Stimulated activated CD8-positive, alpha-beta memory T cell treated with anti-CD3 and anti-CD28 coated beads, Interleukin-7, amount 100 ng/mL, for 48 hours (primary cell): ENCODE measurements at places on chromosomes 1 and 21.

DNA sequence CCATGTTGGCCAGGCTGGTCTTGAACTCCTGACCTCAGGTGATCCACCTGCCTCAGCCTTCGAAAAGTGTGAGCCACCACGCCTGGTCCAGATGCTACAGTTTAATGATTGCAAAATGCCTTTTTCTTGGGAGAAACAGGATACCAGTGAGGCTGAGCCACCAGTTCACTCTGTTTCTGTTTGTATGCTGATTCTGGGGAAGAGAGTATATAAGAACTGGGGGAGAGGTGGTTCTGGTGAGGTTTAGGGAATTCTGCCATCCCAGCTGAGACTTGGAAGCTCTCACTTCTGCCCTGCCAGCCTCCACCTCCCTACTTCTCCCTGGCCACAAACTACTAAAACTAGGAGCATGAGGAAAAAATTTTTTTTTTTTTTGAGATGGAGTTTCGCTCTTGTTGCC lies 8.1 kb upstream of the PMF1 start:
- DNase-seq = no peak

- no peak for DNase-seq
Measured at GRCh38 chr1:220123889-220124288, 30.0 kb downstream of the IARS2 start.

- no peak for DNase-seq
Measured at GRCh38 chr1:98172578-98172977, 251.7 kb upstream of the DPYD start.

DNA sequence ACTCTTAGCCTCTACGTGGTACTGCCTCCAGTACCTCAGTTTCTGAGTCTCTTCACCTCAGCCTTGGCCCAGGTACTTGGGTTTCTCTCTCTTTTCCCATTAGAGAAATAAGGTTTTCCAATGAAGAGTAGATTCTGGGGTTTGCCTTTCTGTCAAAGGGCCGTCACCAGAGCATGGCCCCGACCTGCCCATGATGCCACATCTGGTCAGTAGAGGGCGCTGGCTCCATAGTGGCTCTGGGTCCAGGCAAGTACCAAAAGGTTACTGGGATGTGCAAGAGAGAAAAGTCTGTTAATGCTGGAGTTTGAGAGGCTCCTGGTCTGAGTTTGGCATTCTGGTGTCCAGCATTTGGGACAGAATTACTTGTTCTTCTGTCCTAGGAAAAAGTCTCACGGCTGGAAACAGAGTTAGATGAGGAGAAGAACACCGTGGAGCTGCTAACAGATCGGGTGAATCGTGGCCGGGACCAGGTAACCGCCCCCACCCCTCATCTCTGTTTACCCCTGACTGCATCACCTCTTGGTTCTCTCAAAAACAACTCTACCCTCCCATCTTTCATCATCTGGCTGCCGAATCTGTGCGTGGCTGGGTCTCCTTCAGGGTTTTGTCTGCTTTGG lies 5.3 kb upstream of the TUFT1 start:
- DNase-seq = peak; percentile 56

DNA sequence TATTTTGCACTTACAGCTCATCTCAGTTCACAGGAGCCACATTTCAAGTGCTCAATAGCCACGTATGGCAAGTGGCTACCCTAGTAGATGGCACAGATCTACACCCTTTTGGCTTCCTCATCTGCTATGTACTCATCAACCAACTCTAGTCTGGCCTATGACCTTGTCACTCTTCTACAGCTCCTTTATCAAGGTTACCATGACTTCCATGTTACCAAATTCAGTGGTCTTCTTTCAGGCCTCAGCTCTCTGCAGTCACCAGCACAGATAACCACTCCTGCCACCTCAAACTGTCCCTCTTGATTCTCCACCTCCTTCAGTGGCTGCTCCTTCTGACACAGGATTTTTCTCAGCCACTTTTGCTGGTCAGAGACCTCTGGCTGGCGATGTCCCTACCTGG lies 11.7 kb upstream of the USP48 start:
- no peak for DNase-seq

- no peak for DNase-seq
Measured at GRCh38 chr1:33782776-33783175, 81.1 kb upstream of the HMGB4 start.

DNA sequence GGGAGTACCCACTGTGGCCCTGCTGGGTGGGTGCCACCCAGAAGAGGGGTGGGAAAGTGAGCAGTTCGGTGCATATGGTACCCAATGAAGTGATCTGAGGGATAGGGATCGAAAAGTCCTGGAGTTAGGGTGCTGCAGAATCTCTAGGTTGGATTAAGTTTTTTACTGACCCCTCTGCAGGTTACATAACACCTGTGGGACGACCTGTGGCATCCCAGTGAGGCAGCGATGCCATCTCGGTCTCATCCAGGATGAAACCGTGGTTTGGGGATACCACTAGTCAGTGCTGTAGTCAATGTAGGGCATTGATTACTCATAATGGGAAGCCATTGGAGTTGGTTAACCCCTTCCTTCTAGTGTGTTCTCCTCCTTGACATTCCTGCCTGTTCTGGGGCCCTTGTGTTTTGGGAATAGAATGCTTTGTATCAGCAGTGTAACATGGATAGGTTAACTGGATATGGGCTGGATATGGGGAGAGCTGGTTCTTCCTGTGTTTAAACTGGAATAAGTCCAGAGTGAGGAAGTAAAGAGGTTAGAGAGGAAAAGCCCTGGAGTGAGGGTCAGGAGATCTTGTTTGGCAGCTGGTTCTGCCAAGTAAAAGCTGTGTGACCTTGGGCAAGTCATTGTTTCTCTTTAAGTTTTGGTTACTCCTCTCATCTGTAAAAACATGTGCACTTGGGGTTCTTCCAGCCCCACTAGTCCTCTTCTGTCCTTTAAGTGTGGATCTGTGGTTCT lies 42.8 kb upstream of the ATF3 start:
- no peak for DNase-seq

DNA sequence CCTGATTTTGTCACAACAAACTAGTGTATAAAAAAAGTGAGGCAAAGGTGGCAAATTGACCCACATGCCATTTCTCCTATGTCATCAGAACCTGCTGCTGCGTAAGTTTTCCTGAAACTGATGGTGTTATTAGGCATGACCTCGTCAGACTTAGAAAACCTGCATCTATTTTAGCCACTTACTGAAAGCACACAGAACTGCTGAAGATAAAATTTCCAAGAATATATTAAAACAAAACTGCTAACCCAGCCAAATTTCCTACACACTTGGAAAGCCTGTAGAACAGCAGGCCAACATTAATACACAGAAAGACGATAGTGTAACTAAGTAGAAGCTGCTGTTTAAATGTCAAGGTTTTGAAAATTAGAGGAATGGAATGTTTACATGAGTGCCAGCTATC lies 674.5 kb upstream of the CXADR start:
- DNase-seq = no peak

- DNase-seq = no peak
Measured at GRCh38 chr1:216184126-216184680, 239.0 kb downstream of the USH2A start.

DNA sequence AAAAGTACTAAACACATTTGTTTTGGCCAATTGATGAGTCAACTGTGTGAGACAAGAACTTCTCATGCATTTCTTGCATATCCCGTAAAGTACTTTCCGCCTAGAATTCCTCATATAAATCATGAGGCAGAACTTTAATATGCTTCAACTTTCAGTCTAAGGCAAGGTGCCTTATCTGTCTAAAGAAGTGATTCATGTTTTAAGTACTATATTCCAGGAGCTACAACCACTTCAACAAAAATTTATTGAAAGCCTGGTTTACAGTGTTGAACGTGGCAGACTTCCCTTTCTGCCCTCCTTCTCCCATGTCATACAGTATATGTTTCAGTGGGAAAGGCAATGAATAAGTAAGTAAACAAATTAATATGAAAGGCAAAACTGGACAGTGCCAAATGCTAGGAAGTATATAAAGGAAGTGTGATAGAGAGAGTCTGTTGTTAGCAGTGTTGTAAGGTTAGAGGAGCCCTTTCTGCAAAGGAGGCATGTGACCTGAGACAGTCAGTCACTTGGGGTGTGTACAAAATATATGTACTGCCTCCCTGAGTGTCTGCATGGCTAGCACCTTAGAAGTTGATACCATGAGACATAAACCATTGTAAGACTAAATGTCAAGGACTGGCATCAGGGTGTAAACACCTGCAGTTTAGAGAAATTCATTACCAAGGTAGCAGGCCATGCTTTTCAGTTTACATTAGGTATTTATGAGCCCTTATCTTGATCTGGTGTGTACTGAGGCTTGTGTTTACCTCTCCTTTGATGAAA lies 362.2 kb downstream of the SRGAP2C start:
- DNase-seq = no peak

DNA sequence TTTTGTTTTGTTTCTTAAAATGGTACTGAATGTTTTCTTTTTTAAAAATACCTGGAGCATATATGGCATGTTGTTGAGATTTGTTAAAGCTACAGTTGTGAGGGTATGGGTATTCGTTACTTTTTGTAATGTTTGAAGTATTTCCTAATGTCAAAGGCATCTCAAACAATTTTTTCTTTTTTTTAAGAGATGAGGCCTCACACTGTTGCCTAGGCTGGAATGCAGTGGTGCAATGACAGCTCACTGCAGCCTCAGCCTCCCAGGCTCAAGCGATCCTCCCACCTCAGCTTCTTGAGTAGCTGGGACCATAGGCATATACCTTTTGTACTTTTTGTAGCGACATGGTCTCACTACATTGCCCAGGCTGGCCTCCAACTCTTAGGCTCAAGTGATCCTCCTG lies 16.1 kb downstream of the CLCN6 start:
- no peak for DNase-seq

GRCh38 chr1:74471470-74471869 lies 40.9 kb downstream of the LRRC53 start:
- DNase-seq = no peak

- DNase-seq = peak; percentile 68
Measured at GRCh38 chr1:18926315-18927081, 24.1 kb upstream of the ALDH4A1 start.

DNA sequence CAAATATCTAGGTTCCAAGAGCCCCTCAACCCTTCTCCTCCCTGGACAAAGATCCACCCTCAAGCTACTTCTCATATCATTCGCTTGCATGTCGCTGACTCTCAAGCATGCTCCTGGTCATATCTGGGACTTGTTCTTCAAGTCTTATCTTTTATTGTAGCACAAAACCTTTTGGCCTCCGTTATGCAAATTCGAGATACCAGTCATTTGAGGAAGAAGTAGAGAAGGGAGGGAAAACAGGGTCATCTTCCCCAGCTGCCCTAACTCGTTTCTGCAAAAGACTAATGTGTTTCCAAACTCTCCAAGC lies 63.8 kb upstream of the ETS2 start:
- no peak for DNase-seq

GRCh38 chr1:51100264-51100880 lies 1.7 kb upstream of the C1orf185 start:
- no peak for DNase-seq

- DNase-seq = no peak
Measured at GRCh38 chr1:30845904-30846290, 62.7 kb downstream of the SDC3 start.

GRCh38 chr1:83028467-83028866 lies 970.5 kb downstream of the TTLL7 start:
- DNase-seq = no peak

DNA sequence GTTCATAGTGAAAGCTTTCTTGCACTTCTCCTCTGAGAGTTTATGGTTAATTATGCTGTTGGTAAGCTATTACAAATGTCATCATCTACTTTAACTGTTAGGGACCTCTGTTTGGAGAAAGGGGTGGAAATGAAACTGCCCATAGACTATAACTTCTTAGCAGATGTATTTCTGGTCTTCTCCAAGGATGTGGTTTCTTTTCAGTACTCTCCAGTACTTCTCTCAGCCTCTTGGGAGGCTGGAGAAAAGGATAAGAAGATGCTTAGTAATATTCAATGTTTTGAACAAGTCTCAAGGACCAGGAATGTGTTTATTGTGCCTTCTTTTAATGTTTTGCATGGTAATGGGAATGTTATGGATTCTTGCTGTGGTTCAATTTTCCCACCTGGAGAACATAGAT lies 60.4 kb downstream of the LAMC2 start:
- no peak for DNase-seq

DNA sequence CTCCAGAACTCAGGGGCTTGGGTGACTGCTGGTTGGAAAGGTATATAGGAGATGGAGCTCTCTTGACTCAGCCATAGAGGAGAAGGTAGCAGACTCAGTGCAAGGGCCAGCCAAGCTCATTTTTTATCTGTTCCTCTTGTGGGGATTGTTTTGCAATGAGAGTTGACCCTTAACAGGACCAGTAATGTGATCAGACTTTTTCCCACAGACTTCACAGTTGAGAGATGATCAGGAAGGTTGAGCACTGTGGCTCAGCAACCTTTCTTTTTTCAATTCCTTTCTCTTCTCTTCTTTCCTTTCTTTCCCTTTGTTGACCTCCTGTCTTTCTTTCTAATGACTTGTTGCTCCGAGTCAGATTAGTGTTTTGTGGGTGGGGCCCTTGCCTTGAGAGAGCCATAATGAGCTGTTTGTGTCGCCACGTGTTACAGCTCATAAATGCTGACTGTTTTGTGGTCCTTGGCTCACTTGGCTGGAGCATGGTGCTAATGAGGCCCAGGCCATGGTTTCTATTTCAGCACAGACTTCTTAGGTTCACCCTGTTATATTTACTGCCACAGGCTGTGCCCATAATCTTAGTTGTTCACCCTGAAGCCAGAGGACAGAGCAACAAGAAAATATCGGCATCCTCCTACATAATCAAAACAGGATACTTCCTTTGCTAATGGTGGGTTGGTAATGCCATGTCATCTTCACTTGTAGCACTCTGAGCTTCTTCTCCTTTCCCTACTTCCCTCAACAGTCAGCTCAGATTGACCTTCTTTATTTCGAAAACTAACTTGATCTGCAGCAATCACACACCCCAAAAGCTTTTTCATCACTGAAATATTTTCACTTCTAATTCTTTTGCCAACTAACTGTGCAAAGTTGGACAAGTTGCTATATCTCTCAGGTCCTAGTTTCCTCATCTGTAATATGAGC lies 13.9 kb downstream of the ADAM30 start:
- DNase-seq = no peak

GRCh38 chr1:155250633-155251449 lies 4.4 kb downstream of the ENTREP3 start:
- peak; percentile 88 for DNase-seq

DNA sequence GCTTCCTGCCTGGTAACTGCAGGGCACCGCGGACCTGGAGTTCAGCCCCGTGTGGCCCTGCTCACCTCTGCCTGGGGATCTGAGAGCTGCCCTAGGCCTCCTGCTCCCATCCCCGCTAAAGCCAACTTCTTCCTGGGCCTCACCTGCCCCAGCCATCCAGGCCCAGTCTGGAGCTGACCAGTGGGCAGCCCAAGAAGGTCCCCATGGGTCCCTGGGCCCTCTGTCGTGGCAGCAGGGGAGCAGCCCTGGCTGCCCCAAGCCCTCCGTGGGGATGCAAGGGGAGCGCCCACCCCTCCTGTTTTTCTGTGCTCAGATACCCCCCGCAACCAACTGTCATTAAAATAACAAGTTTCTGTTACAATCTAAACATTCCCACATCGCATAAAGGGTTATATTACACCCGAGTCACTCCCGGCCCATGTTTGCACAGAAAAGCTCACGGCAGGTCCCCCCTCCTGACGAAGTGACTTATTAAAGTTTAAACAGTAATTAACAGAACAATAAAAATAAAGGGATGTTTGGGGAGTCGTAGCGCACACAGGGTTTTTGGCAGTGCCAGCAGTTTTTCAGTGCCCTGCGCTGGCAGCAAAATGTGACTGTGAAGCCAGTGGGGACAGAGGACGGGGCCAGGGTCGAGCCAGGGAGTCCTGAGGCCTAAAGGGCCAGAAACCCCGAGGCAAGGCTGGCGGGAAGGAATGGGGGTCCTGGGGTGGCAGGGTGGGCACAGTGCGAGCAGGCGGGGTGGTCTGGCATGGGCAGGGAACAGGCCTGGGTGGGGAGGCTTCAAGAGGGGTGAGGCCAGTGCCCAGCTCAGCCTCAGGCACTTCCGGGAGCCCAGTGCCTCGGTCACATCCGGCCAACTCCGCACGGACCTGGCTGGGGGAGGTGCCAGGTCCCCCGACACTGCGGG lies 121.5 kb downstream of the CASZ1 start:
- no peak for DNase-seq
